ENCODE measurements at places on chromosomes 6 and 20. TPM values are rescaled to one million over a fixed set of nuclear protein-coding genes. Genes with fewer than 3 reads are reported as not detected.

Gene OR2B6
- total RNA-seq = not detected

Gene ABHD16B
- total RNA-seq = not detected

Gene NFATC2
- total RNA-seq = 40.9 TPM

Gene F13A1
- not detected for total RNA-seq

Gene RAB44
- total RNA-seq = 0.07 TPM

GRCh38 chr20:53379833-53380120 is 213.9 kb downstream of the ZNF217 start:
- H3K27me3 ChIP-seq = no peaks in the 10 kb centered on the region
- peaks cover 1% of the 10 kb centered on the region for H3K4me1 ChIP-seq
- no peaks in the 10 kb centered on the region for H3K36me3 ChIP-seq
- H3K4me3 ChIP-seq = no peak overlapping the region
- no peak overlapping the region for H3K27ac ChIP-seq

GRCh38 chr6:52590152-52590891 is 13.5 kb upstream of the TRAM2 start:
- no peak for DNase-seq
- no peaks in the 10 kb centered on the region for H3K36me3 ChIP-seq
- H3K27ac ChIP-seq = no peak overlapping the region
- no peaks in the 10 kb centered on the region for H3K27me3 ChIP-seq
- H3K4me3 ChIP-seq = no peak overlapping the region

DNA sequence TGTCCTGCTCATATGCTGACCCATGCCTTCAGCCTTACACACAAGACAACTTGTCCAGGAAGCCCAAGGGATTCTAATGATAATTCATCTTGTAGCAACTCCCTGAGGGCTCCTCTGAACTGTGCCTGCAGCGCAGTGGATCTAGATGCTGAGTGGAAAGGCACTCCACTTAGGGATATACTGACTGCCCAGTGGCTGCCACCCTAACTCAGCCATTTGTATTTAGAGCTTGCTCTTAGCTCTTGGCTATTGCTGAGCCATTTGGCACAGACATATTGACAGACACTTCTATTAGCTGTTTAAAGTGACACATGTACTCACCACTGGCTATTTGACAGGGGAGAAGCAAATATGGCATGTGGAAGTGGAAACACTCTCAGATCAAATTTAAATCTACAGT is 278.3 kb upstream of the SGK1 start:
- no peaks in the 10 kb centered on the region for H3K36me3 ChIP-seq
- no peak overlapping the region for H3K27ac ChIP-seq
- H3K4me1 ChIP-seq = peaks cover 3% of the 10 kb centered on the region

DNA sequence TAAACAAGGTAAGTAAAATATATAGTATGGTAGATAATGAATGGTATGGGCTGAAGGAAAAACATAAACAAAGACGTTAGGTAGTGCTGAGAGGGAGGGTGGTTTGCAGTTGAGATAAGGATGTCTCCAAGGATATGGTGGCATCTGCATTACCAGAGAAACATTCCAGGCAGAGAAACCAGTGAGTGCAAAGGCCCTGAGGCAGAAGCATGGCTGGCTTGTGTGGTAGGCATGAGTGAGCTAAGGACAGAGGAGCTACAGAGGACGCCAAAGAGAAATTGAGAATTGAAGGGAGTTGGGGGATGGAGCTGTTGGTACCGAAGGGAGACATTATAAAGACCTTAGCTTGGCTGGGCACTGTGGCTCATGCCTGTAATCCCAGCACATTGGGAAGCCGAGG is 18.4 kb upstream of the TFAP2A start:
- H3K36me3 ChIP-seq = no peaks in the 10 kb centered on the region
- no peak overlapping the region for H3K4me3 ChIP-seq
- H3K27ac ChIP-seq = no peak overlapping the region
- peaks cover 2% of the 10 kb centered on the region for H3K4me1 ChIP-seq

DNA sequence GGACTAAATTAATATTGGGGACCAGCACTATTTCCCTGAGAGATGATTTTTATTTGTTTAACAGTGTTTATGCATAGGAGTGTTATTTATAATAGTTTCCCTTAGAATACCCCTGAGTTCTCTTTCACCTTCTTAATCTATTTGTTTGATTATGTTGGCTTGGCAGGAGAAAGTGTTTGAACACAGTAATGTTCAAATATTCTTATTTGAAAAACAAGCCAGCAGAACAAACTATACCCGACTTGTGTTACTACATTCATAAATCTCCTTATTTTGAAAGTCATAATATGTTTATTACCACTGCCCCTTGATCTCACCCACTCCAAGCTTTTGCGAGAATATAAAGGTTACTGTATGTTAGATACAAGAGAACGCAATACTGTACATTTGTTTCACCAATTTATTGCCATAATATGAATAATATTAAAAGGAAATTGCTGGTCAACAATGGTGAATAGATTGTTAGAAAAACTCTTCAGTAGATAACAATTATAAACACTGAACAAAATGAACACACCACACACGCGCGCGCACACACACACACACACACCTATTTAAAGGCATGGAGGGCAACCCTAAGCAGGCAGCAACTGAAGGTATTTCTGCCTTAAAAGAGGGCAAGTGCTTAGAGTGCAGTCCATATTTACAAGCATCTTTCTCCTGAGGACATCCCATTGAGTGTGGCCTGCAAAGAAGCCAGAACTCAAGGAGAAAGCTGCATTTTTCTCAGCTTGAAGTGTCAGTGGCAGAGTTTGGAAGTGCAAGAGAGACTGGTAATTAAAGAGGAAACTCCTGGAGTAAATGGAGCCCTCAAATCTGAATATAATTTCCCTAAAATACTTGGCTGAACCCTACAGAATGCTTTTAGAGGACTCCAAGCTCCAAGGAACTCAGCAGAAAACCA is 279.4 kb upstream of the MAN1A1 start:
- DNase-seq = no peak
- no peak overlapping the region for H3K27ac ChIP-seq
- H3K4me3 ChIP-seq = no peak overlapping the region
- no peaks in the 10 kb centered on the region for H3K4me1 ChIP-seq
- no peaks in the 10 kb centered on the region for H3K27me3 ChIP-seq

DNA sequence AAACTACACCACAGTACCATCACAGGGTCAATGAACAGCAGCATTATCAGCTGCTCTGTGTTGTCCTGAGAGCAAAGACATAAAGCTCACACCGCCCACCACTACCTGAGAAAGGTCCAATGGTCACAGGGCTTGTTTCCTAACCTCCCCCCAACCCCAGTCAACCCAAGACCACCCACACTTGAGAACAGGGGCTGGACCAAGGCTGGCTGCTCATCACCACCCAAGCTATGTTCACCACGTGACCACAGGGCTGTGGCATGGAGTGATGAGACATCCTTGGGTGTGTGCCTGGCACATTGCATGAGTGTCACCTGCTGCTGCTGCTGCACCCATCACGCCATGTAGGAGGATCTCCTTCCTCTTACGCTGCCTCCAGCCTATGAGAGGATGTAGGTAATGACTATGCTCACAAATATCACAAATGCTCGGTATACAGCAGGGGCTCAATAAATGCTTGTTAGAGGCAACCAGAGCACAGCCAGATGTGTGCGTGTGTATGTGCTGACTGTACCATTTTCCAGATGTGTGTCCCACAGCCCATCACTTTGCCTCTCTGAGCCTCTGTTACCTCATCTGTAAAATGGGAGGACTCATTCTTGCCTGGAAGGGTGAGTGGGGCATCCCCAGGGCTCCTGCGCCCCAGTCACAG is 23.3 kb upstream of the SIRPA start:
- peak; percentile 42 for DNase-seq
- H3K27me3 ChIP-seq = peaks cover 13% of the 10 kb centered on the region
- no peaks in the 10 kb centered on the region for H3K4me1 ChIP-seq
- H3K27ac ChIP-seq = no peak overlapping the region

DNA sequence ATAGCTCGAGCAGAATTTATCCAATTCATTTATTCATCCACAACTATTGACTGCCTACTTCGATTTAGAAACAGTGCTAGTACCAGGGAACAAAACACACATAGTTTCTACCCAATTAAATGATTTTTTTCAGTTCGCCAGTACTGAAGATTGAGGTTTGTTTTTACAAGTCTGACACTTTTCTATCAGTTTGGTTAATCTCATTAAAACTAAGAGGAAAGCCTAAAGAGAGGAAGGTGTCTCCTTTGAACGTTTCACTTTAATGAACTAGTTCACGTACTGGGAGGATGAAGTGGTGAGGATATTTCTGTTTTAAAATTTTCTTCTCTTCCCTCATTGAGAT is 570 bp upstream of the ANKS1A start:
- H3K4me1 ChIP-seq = peaks cover 28% of the 10 kb centered on the region
- H3K4me3 ChIP-seq = peak overlapping the region; percentile 100
- DNase-seq = no peak
- H3K27me3 ChIP-seq = no peaks in the 10 kb centered on the region
